ENCODE measurements at places on chromosomes 1 and 21. TPM values are rescaled to one million over a fixed set of nuclear protein-coding genes. Genes with fewer than 3 reads are reported as not detected.

DNA sequence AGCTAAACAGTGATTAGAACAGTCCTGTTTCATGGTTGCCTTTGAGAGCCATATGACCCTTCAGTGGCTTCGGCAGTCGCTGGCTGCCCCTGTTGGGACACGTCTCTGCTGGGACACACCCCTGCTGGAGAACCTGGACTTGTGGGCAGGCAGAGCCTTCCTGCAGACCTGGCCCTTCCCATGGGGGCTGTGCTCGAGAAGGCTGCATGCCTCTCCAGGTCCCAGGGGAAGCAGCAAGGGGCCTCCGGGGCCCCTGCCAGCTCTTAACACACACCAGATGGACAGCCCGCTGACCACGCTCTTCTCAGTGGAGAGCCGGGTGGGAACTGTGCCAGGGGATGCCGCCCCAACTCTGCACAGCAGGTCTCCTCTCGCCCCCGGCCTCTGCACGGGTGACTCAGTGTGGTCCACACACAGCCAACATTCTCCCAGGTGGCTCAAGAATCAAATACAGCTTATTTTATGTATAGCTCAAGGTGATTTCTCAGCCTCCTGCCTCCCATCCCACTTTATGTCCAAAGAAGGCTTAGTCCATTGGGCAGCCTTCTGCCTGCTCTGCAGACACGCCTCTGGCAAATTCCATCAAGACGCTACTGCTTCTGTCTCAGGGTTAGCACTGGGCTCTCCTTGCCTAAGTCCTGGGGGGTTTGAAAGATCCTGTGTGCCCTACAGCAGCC, 450.8 kb downstream of the KIF26B start:
- no peaks in the 10 kb centered on the region for H3K27me3 ChIP-seq
- H3K27ac ChIP-seq: no peak overlapping the region
- H3K4me3 ChIP-seq: peak overlapping the region; percentile 25

GRCh38 chr1:170267317-170267716, 121.6 kb downstream of the NTMT2 start:
- no peaks in the 10 kb centered on the region for H3K36me3 ChIP-seq
- H3K4me1 ChIP-seq: no peaks in the 10 kb centered on the region
- DNase-seq: no peak

- no peak overlapping the region for H3K4me3 ChIP-seq
- no peaks in the 10 kb centered on the region for H3K4me1 ChIP-seq
- DNase-seq: no peak
- no peak overlapping the region for H3K27ac ChIP-seq
- no peaks in the 10 kb centered on the region for H3K27me3 ChIP-seq
Measured at GRCh38 chr1:217453816-217454215, 177.1 kb downstream of the GPATCH2 start.

DNA sequence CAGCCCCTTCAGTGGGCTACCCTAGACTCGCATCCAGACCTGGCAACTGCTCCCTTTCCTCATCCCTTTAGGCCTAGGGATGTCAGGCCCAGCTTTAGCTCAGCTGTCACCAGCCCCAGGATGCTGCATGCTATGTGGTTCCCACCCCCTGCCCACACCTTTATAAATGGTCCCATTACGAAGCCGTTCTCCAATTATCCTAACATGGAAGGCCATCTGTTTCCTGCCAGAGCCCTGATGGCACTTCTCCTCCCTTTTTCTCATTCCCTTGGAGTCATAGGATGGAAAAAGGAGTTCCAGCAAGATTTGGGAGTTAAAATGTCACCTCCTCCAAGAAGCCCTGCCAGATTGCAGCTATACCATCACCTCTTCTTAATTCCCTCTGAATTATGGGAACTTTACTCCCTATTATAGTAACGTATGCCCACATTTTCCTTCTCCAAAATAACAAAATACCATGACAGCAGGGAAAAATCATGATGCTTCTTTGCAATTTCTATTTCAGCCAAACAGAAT, 205.0 kb upstream of the GRIK3 start:
- no peak overlapping the region for H3K4me3 ChIP-seq
- H3K27me3 ChIP-seq: no peaks in the 10 kb centered on the region
- H3K36me3 ChIP-seq: no peaks in the 10 kb centered on the region
- H3K4me1 ChIP-seq: no peaks in the 10 kb centered on the region

GRCh38 chr1:227621211-227621610, 57.9 kb downstream of the ZNF678 start:
- DNase-seq: no peak
- H3K27me3 ChIP-seq: no peaks in the 10 kb centered on the region
- no peak overlapping the region for H3K4me3 ChIP-seq
- H3K27ac ChIP-seq: no peak overlapping the region

DNA sequence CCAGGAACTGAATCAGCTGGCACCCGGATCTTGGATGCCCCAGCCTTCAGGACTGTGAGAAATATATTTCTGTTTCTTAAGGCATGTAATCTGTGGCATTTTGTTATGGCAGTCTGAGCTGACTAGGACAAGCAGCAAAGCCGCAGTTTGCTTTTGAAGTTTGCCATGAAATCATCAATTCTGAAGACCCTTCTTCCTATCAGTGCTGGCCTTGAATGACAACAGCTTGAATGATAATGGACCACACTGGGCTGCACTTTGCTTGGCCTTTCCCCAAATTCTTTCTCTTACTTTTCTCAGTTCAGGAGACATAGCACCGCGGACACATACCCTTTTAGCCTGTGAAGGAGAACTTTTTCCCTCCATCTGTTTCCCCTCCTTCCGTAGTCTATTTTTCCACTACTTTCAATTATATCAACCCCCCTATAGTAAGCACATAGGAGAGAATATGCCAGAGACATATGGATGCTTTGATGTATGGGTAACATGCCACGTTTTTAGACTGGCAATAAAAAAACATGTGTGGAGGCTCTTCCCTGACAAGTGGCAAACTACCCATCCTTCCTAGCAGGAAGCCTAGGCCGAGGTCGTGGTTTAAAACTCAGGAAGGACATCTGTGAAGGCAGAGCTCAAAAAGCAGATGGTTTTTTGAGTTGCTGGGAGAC, 42.9 kb downstream of the HLX start:
- DNase-seq: no peak
- H3K36me3 ChIP-seq: no peaks in the 10 kb centered on the region
- no peaks in the 10 kb centered on the region for H3K27me3 ChIP-seq
- peaks cover 18% of the 10 kb centered on the region for H3K4me1 ChIP-seq
- no peak overlapping the region for H3K4me3 ChIP-seq
- no peak overlapping the region for H3K27ac ChIP-seq

DNA sequence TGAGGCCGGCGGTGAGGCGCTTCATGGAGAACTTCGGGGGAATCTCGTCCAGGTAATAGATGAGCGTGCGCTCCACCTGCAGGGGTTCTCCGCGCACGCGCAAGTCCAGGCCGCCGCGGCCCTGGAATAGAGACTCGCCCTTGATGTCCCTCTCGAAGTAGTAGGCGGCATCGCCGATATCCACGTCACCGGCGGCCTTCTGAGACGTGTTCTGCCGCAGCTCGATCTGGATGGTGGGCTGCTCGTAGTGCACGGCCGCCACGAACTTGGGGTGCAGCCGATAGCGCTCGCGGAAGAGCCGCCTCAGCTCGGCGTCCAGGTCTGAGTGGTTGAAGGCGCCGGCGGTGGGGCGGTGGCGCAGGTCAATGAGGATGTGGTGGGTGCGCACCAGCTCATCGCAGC, 726 bp downstream of the TACSTD2 start:
- H3K27me3 ChIP-seq: peaks cover 61% of the 10 kb centered on the region
- peaks cover 6% of the 10 kb centered on the region for H3K4me1 ChIP-seq
- no peaks in the 10 kb centered on the region for H3K36me3 ChIP-seq
- peak overlapping the region; percentile 60 for H3K4me3 ChIP-seq

- peaks cover 27% of the 10 kb centered on the region for H3K4me1 ChIP-seq
- no peaks in the 10 kb centered on the region for H3K36me3 ChIP-seq
- peak; percentile 86 for DNase-seq
- peak overlapping the region; percentile 87 for H3K27ac ChIP-seq
- peak overlapping the region; percentile 29 for H3K4me3 ChIP-seq
- H3K27me3 ChIP-seq: no peaks in the 10 kb centered on the region
Measured at GRCh38 chr1:109298666-109299557, 7.9 kb downstream of the MYBPHL start.

DNA sequence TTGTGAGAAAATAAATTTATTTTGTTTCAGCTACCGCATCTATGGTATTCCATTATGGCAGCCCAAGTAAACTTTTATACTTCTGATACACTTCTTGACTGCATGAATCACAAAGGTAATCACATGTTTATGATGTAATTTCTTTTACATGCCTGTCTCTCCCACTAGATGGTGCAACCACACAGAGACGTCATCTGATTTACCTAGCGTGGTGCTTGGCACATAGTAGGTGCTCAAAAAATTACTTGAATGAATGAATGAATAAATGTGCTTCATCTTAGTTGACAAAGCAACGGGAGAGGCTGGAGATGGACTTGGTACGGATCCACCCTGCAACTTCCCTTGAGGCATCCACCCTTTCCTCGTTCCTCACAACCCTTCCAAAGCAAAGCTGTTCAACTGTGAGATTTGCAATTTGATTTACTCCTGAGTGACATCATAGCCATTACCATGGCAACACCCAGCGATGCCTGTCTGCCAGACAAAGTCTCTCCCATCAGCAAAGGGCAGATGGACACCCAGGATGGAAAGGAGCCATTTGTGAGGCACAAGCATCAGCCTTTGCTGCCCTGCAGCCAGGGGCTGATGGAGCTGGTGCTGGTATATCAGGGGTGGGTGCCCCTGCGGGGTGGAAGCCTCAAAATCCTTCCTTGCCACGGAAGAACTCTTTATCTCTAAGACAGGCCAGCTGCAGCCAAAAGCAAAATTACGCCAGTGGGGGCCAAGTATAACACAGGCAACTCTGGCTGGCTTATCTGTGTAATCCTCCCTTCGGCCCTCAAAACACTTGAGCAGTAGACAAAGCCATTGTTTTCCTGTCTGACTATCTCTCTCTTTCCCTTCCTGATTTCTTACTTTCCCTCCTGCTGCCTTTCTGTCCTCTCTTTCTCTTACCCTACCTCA, 18.9 kb upstream of the VWA5B1 start:
- no peak overlapping the region for H3K27ac ChIP-seq
- no peak overlapping the region for H3K4me3 ChIP-seq
- H3K36me3 ChIP-seq: no peaks in the 10 kb centered on the region

- peak overlapping the region; percentile 12 for H3K4me3 ChIP-seq
- no peak overlapping the region for H3K27ac ChIP-seq
- H3K4me1 ChIP-seq: peaks cover 20% of the 10 kb centered on the region
- no peak for DNase-seq
Measured at GRCh38 chr1:193183019-193183627, 3.3 kb downstream of the B3GALT2 start.

DNA sequence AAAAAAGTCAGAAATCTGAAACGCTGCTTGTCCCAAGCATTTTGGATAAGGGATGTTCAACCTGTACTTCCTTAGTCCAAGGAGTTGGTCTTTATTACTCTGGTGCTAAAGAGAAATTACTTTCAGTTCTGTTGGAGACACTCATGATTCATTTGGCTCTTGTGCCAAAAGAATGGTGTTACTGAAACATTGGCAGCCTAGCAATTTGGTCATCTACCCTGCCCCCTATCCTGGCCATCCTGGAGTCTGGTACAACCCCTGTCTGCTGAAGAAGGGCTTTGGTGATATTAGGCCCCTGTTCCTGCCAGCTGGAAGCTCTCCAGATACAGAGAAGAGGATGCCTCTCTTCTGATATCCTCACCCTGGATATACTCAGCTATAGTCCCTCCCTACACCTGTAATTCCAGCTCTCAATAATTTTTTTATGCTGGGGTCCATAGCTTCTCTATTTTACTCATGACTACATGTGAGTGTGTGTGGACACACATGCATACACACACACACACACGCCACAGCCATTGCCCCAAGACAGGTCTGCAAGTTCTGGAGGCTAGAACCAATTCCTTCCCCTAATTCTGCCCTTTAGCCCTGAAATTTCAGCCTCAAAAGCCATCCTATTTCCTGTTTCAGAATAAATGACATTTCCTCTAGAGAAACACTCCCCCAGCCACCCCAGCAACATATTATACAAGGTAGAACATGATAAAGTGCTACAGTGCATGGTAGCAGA, 40.0 kb downstream of the LHX8 start:
- H3K27me3 ChIP-seq: no peaks in the 10 kb centered on the region
- no peaks in the 10 kb centered on the region for H3K36me3 ChIP-seq
- DNase-seq: no peak
- no peak overlapping the region for H3K4me3 ChIP-seq
- no peaks in the 10 kb centered on the region for H3K4me1 ChIP-seq

DNA sequence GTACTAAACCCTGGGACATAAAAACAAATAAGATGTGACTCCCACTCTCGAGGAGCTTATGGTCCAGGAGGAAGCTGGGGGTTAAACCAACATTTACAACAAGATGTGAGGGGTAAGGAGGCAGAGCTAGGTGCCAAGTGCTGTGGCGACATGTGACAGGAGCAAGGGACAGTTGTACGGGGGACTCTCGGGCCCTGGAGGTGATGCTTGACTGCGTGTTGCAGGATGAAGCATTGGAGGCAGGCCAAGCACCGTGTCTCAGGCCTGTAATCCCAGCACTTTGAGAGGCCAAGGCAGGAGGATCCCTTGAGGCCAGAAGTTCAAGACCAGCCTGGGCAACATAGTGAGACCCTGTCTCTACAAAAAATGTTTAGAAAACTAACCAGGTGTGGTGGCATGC, 36.8 kb downstream of the ATP5PO start:
- H3K27me3 ChIP-seq: peaks cover 9% of the 10 kb centered on the region
- DNase-seq: no peak

DNA sequence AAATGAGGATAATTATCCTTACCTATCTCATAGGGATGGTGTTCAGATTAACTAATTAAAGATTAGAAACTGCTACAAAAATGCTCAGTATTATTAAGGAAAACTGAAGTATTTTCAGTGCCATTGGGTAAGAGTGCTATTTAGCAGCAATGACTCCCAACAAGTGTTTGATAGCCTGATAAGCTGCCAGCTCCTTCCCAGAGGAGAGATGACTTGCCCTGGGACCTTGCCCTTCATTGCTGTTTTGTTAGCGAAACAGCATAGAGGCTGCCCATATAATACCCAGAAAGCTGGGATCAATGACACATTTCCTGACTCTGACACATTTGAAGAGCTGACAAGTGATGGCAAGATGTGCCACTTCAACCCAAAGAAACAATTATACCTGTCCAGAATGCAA, 592.2 kb downstream of the ADGRL2 start:
- H3K4me1 ChIP-seq: peaks cover 5% of the 10 kb centered on the region
- no peak overlapping the region for H3K4me3 ChIP-seq
- no peak for DNase-seq
- no peaks in the 10 kb centered on the region for H3K27me3 ChIP-seq
- H3K27ac ChIP-seq: no peak overlapping the region

DNA sequence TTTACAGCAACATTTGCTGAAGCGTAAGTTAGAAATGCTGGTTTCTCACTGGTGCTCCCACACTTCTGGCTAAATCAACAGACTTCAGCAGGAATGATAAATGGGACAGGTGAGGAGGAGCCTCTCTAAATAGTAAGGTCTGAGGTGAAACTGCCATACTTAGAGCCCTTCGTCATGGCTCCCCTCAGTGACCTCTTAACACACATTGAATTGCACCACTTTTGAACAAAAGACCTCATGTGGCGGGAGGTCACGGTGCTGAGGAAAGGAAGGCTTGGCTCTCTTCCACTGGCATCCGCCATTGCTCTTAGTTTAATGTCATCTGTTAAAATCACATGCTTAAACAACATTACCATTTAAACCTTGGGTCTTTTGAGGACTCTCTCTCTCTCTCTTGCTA, 3.4 kb downstream of the MAP3K7CL start:
- no peaks in the 10 kb centered on the region for H3K27me3 ChIP-seq
- peaks cover 10% of the 10 kb centered on the region for H3K36me3 ChIP-seq
- H3K4me3 ChIP-seq: no peak overlapping the region
- H3K4me1 ChIP-seq: peaks cover 18% of the 10 kb centered on the region

The LGR6 gene
- not detected for total RNA-seq

The NR1I3 gene
- total RNA-seq: not detected

The TMEM82 gene
- not detected for total RNA-seq

The PLEKHN1 gene
- total RNA-seq: 0.88 TPM

The CLDN8 gene
- total RNA-seq: not detected

The BEND5 gene
- total RNA-seq: 1.2 TPM

The AMY1C gene
- not detected for total RNA-seq

The GLUL gene
- 259 TPM for total RNA-seq
